Stimulated activated CD4-positive, alpha-beta T cell treated with anti-CD3 and anti-CD28 coated beads, Interleukin-1b, Interleukin-23, amount 100 ng/mL, for 1 hour (primary cell): ENCODE measurements at places on chromosomes 11 and 22.

GRCh38 chr22:41410311-41410751 lies 28.6 kb downstream of the TEF start:
- DNase-seq = no peak

- no peak for DNase-seq
These were observed 41.8 kb downstream of the SLN start for GRCh38 chr11:107669893-107670601.

DNA sequence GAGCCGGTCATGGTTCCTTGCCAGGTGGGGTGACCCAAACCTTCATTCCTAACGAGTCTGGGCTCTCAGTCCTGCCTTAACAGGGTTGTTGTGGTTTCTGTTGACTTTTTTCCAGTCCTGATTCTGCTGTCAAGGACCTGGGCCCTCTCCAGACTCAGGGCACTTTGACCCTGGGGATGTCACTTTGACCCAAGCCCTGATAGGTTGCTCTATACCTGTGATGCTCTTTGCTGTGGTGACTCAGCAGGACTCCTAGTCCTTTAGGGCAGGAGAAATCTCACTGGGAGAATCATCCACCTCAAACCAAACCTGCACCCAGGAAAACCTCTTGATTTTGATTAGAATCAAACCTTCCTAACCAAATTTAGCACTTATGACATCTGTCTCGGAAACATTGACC lies 20.5 kb upstream of the MPPED1 start:
- DNase-seq = no peak

DNA sequence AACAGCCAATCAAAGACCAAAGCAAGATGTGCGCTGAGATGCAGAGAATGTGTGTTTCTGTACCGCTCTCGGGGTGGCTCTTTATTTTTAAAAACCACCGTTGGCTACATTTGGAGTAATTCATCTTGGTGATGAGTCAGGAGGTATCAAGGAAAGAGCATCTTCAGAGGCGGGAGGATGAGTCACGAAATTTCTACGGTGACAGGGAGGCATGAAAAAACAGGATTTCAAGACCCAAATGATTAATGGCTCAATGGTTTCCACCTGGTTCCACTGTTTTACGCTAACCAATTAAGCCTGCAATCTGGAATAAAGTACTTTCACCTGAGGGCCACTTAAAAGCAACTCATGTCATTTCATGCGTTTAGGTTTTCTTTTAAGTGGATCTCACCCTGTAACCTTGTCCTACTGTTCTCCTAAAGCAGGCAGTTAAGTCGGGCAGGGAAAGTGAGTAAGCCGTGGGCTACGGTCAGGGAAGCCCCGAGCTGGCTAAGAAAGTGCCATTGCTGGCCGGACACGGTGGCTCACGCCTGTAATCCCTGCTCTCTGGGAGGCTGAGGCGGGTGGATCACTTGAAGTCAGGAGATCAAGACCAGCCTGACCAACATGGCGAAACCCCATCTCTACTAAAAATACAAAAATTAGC lies 74.6 kb downstream of the CELSR1 start:
- DNase-seq = no peak

DNA sequence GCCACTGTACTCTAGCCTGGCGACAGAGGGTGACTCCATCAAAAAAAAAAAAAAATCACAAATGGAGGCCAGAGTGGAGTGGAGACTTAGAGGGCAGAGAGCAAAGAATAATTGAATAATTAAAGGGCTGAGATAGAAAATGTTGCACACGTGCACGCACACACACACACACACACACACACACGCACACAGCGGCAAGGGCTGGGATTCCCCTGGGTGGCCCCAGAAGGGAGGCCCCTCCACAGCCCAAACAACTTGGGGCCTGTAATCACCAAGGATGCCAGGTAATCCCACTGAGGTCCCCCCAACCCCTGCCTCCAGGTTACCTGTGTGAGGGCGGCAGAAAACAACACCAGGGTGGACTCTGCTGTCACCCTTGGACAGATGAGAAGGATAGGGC lies 12.0 kb upstream of the DGKZ start:
- no peak for DNase-seq

- DNase-seq = no peak
These were observed 103.4 kb downstream of the BRD1 start for GRCh38 chr22:49724030-49724892.
